Esophagus squamous epithelium (tissue), 5 donors: ENCODE measurements at places on chromosomes 4 and X.

DNA sequence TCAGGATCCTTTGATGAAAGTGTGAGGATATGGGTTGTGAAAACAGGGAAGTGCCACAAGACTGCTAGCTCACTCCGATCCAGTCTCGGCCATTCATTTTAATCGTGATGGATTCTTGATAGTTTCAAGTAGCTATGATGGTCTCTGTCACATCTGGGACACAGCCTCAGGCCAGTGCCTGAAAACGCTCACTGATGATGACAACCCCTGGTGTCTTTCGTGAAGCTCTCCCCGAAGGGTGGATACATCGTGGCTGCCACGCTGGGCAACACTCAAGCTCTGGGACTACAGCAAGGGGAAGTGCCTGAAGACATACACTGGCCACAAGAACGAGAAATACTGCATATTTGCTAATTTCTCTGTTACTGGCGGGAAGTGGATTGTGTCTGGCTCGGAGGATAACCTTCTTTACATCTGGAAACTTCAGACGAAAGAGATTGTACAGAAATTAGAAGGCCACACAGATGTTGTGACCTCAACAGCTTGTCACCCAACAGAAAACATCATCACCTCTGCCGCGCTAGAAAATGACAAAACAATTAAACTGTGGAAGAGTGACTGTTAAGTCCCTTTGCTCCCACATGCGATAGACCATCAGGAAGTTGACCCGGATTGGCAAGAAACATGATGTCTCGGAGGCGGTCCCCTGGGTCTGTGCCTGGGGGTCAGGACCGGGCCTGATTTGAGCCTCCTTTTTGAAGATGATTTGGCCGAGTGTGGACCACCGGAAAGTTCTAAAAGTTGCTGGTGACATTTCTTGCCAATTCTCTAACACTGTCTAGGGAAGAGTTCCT is 22.2 kb downstream of the LIAS start:
- no peak for DNase-seq

GRCh38 chrX:53082773-53083616 is 828 bp downstream of the TSPYL2 start:
- no peak for DNase-seq

DNA sequence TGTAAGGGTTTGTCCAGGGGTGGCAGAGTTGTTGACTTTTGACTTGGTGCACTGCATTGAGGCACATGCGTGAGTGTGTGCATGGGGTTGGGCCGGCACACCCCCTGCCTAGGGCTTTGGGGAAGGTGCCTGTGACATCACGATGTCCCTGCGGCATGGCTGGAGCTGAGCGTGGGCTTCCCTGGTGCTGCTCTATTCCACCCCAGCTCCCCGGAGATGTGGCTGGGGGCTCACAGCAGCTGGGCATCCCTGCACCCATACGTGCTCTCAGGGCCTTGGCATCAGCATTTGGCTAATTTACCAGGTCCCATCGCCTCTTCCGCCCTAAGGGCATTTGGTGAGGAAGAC is 5.7 kb downstream of the PSAPL1 start:
- no peak for DNase-seq

DNA sequence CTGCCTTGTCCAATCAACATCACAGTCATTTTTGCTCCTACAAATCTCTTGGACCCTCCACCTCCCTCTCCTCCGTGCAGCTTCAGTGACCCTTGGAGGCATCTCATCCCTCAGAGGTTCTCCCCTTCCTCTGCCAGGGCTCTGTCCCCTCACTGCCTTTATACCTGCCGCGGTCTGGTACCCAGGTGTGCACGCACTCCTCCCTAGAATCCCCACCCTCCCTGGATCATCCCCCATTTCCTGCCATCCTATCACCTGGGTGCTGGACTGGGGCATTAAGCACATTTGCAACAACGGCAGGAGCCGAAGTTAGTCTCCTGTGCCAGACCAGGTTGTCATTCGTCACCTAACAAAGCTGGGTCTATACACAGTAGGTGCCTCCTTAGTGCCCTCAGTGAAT is 10.1 kb downstream of the TMEM271 start:
- no peak for DNase-seq

- DNase-seq: no peak
These were observed 546.9 kb downstream of the BCOR start for GRCh38 chrX:39550795-39551361.

DNA sequence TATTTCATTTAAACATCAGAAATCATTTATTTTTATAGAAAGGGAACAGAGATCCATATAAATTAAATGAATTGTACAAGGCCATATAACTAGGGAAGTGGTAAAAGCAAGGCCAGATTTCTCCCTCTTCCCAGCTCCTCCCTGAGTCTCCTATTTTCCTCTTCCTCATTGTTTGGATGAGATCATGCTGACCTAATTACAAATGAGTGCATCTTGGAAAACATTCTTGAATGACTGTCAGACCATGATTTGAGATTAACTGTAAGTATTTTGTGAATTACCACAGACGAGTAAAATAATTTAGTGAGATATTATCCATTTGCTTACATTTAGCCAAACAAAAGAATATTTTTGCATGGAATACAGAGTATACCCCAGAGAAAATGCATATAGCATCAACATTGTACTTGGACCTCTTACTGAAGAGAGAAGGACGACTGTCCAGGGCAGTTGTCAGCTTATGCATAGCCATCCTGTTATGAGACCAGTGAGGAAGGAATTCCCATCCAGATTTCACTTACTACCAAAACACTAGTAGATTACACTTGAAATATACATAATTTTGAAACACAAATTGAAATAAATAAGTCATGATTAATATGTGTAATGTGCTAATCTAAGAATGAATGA is 47.3 kb downstream of the SLAIN2 start:
- DNase-seq: no peak

- DNase-seq: no peak
These were observed 1239.4 kb downstream of the TECRL start for GRCh38 chr4:63169836-63170235.

- no peak for DNase-seq
These were observed 108.3 kb upstream of the RPS6KA3 start for GRCh38 chrX:20374900-20375438.

GRCh38 chr4:7391637-7392437 is 42.9 kb downstream of the PSAPL1 start:
- DNase-seq: no peak

DNA sequence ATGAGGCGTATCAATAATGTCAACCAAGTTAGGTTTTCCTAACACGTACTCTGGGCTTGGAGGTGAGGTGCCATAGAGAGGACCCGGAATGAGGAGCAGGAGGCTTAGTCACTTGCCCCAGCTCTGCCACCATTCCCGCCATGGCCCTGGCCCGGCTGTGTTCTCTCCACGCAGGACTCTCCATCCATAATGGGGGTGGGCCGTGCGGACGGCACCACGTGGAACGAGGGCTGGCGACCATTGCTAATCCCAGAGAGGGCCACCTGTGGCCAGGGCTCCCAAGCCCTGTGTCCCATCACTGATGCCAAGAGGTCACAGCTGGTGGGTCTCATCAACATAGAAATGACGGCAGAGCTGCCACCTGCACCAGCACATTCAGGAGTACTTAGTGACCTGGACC is 76.4 kb downstream of the JAKMIP1 start:
- DNase-seq: no peak

- DNase-seq: no peak
These were observed 152.7 kb downstream of the FHIP1A start for GRCh38 chr4:151561551-151562256.

DNA sequence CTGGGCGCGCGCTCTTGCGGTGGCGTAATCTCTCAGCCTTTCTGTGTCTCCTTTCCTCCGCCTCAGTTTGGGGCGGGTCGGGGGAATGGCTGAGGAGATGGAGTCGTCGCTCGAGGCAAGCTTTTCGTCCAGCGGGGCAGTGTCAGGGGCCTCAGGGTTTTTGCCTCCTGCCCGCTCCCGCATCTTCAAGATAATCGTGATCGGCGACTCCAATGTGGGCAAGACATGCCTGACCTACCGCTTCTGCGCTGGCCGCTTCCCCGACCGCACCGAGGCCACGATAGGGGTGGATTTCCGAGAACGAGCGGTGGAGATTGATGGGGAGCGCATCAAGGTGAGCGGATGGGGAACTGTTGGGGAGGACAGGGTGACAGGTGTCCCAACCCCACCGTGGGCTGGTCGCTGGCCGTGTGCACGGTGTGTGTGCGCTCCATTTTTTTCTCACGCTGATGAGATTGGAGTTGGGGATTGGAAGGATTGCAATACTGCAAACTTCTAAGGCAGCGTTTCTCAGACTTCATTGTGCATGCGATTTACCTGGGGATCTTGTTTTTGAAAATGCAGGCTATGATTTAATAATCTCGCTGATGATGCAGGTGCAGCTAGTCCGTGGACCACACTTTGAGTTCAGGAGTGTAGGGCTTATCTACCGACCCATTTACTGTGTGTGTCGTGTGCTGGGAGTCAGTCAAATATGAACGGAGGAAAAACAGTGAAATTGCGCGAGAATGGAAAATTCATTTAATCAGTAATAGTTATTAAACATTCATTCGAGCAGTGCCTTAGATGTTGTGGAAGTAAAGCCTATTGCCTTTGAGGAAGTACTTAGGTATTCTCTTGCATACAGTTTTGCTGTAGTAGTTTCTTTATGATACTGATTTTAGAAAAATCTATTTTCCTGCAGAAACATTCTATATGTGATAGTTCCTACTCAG is at the start of gene RAB33B:
RAB33B (plus strand) TSS at position 11 of the 935 bp plus-strand sequence; CDS start at position 86, 75 bp downstream.
- no peak for DNase-seq

DNA sequence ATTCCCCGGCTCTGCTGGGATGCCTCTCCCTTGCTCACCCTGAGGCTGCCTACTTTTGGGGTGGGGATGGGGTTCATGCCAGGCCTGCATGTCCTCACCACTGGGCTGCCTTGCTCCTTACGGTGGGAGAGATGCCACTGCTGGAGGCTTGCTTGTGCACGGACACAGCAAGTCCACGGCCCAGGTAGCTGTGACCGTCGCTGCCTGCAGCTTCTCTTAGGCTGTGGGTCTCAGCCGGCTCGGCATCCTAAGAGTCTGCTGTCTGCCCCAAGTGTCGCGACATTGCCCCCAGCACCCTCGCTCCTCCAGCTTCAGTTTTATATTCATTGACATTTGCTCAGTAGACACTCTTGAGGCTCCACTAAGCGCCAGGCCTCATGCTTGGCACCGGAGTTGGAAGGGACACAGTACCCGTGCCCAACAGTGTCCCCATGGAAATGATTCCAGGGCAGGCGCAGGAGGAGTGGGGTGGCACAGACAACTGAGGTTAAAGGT is 58.3 kb downstream of the TBC1D14 start:
- no peak for DNase-seq

DNA sequence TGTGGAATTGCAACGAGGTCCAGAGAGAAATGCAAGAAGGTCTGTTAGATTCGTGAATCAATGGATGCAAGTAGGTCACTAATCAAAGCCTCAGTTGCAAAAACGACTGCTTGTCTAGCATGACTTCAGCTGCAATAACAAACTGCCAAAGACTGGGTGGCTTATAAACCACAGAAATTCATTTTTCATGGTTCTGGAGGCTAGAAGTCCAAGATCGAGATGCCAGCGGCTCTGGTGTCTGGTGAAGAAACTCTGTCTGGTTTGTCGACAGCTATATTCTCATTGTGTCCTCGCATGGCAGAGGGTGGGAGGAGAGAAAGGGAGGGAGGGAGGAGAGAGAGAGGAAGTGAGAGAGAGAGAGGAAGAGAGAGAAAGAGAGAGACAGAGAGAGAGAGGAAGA is 114.7 kb downstream of the MXRA5 start:
- no peak for DNase-seq

DNA sequence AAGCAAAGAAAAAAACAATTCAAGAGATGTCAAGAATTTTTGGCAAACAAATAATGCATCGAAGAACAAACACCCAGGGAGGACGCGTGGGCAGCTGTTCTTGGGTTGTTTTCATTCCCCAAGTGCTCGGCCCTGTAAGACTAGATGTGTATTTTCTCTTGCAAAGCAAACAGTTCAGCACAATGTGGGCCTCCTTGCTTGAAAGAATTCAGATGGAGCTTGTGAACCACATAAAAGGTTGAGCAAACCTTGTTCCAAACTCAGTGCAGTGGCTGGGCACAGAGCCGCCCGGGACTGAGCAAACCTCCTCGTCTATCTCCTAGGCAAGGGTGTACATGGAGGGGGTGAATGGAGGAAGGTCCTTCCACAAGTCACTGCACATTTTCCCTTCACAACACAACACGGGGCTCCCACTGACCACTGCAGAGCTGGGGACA is 82.4 kb downstream of the HTRA3 start:
- DNase-seq: no peak

- no peak for DNase-seq
These were observed 129.5 kb upstream of the PSAPL1 start for GRCh38 chr4:7564242-7564641.

DNA sequence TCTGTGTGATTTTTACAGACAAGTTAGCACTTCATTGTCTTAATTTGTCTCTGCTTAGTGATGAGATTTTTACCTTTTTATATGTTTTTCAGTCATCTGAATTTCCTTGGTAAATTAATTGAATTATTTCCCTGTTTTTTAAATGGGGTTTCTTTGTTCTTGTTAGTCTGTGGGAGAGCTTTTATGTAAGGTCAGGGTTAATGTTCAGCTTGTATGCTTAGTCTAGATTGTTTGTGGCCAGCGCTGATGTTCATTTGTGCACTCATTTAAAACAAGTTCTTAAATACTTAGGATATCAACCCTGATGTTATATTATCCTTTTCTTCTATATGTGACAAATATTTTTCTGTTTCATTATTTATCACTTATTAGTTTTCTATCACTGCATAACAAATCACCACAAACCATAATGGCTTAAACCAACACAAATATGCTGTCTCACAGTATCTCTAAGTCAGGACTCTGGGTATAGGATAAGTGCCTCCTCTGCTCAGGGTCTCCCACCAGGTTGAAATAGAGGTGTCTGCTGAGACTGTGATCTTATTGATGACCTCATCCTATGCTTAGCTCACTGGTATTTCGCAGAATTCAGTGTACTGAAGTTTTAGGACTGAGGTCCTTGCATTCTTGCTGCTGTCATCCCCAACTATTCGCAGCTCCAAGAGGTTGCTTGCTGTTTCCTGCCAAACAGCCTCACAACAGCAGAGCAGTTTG is 53.2 kb downstream of the ATP10D start:
- DNase-seq: no peak

DNA sequence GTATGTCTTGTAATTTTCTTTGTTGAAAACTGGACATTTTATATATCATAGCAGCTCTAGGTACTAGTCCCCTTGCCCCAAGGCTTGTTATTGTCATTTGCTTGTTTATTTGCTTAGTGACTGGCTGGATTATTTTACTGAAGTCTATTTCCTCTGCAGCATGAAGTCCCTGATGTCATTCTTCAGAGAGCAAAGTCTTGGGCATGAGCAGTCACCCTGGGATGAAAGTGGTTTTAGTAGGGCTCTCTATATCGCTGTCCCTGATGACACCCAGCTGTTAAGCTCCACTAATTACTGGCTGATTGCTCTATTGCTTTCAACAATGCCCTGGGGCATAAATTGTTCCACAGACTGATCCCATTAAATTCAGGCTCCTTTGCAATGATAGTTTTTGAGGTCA is 113.5 kb upstream of the USP9X start:
- DNase-seq: no peak

- DNase-seq: no peak
These were observed 20.2 kb upstream of the LIMCH1 start for GRCh38 chr4:41517747-41518146.
